Naive thymus-derived CD8-positive, alpha-beta T cell (primary cell): ENCODE measurements at places on chromosomes 3 and 15.

GRCh38 chr15:72521682-72522081 lies 47.6 kb downstream of the ARIH1 start:
- DNase-seq, result no peak

DNA sequence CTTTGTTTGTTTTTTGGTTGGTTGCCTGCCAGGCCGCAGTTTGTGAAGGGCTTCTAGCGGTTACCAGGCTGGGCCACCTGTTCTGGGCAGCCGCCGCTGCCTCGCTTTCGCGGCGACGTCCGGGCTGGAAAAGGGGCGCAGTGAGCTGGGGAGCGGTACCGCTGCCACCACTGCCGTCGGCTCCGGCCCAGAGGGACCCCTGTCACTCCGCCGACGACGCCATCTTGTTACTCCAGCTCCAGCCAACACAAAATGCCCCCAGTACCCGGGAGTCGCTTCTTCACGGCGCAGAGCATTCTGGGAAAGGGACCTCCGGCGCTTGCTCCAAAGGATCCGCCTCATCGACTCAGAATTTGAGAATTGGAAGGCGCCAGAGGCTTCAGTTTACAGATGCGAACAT lies 238.8 kb downstream of the CDIN1 start:
- no peak for DNase-seq

DNA sequence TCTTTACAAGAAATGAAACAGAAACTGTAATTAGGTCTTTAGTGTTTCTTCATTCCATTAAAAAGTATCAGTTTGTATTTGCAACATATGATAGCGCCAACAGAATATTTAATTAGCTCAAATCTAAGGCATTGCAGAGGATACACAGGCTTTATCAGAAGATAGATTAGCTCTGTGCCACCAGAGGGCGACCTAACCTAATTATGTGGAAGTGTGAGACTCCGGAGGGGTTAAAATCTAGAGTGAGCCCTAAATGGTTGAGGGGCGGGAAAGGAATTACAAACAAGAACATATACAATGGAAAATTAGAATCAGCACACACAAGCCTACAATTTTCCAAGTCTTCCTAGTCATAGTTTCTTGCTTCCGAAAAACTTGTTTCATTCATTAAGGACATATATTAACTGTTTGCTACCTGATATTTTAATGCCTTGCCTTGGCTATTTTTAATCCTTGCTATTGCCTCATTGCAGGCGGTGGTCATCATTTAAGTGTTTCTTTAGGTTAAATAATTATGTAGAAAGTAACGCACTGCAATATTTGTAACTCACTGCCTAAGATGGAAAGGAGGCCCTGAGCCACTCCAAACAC lies 18.0 kb upstream of the RYR3 start:
- DNase-seq, result peak; percentile 36

- no peak for DNase-seq
Measured at GRCh38 chr3:100438623-100438974, 37.3 kb downstream of the LNP1 start.

DNA sequence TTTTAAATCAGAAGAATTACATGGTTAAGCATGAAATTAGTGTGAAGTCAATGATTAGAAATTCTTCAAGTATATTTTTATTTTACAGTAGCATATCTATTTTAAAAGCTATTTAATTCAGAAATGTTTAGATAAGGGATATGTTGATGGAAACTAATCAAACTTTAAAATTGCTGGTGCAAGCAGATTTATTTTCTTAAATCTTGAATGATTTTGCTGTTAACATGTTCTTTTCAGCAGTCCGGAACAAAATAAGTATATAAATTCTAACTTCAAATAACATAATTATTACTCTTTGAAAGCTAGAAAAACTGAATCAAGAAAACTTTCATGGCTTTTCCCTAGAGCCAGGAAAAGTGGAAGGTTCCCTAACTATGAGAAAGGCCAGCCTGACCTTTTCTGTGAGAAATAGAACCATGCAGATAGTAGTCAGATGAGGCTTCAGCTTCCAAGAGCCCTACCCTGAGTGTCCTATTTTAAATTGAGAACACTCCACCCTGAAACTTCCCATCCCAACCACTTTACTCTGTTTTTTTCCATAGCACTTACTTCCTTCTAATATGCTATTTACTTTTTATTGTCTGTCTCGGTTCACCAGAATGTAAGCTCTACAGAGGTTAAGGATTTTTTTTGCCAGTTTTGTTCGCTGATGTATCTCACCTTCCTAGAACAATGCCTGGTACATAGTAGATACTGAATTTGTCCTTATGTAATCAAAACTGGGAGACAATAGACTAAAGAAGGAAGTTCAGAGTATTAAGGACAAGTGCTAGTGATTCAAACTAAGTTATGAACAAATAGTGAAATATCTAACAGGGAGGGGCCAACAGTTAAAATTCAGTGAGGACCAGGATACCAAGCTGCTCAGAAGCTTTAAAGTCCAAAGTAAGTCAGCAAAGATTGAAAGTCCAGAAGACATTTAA lies 66.8 kb downstream of the CD200R1L start:
- no peak for DNase-seq

DNA sequence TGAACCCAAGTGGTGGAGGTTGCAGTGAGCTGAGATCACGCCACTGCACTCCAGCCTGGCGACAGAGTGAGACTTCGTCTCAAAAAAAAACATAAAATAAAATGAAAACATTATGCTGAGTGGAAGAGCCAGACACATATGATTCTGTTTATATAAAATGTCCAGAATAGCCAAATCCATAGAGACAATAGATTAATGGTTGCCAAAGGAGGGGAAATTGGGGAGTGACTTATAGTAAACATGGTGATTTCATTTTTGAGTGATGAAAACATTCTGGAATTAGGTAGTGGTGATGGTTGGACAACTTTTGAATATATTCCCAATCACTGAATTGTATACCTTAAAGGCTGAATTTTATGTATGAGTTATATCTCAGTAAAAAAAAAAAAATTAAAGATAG lies 172.0 kb upstream of the BFSP2 start:
- no peak for DNase-seq

DNA sequence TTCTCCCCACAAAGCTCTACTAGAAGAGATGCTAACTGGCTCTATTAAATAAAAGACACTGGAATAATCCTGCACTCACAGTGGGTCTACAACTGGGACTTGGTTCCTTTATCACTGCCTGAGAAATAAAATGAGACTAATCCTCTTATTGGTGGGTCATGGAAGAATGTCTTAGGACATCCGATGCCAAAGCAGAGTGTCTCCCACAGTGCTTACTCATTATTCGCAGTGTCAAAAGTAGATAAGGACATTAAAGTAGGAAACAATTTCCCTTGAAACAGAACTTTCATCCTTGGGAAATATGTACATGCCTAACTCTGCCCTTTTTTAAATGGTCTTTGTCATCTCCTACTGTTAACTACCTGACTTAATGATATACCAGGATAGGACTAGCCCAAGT lies 71.5 kb downstream of the GSK3B start:
- DNase-seq, result no peak

GRCh38 chr3:19644405-19644804 lies 289.6 kb downstream of the EFHB start:
- DNase-seq, result no peak
